ENCODE measurements at places on chromosomes 7 and 10.

DNA sequence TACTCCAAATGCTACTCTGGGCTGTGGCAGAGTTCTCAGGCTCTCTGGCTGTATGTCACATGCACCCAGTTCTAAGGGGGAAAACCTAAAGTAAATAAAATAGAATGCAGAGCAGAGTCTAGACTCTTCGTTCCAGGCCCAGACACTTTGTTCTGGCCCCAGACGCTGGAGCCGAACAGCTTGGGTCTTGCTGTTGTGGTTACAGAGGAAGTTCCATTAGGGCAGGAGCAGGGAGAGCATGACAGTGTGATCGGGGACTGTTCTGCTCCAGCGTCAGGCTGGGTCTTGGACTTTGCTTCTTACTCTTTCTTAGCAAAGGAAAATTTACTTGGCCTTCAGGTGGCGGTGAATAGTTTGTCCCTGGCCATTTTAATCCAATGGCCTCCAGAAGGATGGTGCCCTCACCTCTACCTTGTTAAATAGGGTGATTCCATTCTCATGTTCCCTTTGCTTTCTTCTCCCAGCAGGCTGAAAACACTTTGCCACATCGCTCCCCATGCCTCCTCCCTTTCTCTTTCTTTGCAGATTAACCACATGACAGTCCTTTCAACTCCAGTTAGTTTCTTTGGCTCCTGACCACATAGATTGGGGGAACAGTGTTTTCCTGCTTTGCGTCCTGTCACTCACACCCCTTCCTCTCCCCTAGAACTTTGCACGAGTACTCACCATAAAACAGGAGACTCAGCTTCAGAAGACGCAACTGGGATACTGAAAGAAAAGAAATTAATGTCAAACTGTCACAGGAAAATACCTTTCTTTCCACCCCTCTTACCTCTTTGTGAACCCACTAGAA lies 730.8 kb downstream of the SUGCT start:
- DNase-seq, result no peak

- no peak for DNase-seq
These were observed 41.8 kb downstream of the ZCCHC24 start for GRCh38 chr10:79403441-79404230.

GRCh38 chr10:95181726-95182125 lies 12.3 kb upstream of the ACSM6 start:
- no peak for DNase-seq

DNA sequence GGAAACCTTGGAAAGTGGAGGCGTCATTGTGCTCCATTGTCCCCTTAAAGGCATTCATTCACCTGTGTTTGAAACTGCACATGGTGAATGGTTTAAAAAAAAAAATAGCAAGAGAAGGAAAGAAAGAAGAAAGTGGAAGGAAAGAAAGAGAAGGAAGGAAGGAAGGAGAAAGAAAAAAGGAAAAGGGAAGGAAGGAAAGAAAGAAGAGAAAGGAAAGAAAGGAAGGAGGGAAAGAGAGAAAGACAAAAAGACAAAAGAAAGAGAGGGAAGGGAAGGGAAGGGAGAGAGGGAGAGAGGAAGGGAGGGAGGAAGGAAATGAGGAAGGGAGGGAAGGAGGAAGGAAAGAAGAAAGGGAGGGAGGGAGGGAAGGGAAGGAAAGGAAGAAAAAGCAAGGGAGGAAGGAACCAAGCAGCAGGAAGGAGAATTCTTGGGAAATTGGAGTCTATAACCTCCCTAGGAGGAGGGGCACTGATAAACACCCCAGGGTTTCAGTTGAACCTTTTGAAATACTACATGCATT lies 66.9 kb downstream of the CALN1 start:
- no peak for DNase-seq

DNA sequence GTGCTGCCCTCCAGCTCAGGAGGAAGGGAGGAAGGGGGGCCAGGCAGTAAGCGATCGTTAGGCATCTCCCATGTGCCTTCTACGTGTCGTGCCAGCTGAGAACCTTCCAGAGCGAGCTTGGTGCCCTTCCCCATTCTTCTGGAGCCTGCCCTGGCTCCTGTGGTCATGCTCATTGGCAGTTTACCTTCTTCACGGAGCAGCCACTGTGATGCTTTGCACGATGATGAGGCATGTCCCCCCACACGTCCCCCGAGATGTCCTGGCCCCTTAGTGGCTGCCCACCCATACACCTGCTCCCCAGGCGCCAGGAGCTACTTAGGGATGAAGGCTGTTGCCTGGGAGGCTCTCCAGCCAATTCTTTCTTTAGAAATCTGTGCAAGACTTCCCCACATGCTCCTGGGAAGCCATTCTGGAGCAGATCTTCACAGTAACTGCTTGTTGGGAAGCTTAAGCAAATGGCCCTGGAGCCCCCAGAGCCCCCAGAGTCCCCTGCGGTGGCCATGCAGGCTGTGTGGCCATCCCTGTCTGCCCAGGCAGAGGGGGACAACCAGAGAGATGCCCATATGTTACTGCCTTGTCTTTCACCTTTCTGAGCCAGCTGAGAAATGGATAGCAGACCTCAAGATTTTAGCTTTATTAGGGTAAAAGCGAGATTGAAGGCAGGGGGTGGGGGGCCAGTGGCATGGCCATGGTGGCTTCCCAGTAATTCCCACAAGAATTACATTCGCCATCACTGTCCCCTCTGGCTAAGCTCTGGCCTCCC lies 199.0 kb downstream of the EBF3 start:
- DNase-seq, result no peak

GRCh38 chr7:2040893-2041270 lies 191.9 kb downstream of the MAD1L1 start:
- DNase-seq, result no peak

GRCh38 chr7:100219271-100219737 lies 445 bp upstream of the PVRIG start:
- no peak for DNase-seq

Data from NCI-H524 (cell line).